ENCODE measurements at places on chromosomes 11 and 22.

DNA sequence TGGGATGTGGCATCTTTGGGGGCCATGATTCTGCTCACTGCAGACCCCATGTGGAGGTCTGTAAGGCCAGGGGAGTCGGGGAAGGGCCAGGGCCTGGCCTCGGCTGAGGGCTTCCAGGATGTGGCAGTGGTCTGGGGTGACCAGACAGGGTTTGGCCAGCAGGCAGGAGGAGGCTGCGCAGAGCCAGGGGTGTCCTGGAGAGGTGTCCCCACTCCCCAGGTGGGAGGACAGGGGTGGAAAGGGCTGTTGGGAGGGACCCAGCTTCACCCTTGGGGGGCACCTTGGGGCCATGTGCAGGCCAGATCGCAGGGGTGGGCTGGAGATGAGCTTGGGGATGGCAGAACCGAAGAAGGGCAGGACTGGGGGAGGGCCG, 3.4 kb downstream of the PANX2 start:
- DNase-seq, result no peak

DNA sequence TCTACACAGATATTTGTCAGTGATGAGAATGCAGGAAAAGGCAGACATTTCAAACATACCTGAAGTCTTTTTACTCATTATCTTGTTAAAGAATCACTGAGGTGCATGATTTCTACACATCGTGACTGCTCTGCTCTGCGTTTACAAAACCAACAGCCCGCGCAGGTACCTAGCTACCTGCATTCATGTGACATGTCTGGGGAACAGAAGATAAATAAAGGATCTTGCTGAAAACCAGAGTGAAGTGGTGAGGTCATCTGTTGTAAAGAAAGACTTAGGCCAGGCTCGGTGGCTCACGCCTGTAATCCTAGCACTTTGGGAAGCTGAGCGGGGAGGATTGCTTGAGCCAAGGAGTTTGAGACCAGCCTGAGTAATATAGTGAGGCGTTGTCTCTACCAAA, 15.7 kb downstream of the ASPHD2 start:
- DNase-seq, result no peak

DNA sequence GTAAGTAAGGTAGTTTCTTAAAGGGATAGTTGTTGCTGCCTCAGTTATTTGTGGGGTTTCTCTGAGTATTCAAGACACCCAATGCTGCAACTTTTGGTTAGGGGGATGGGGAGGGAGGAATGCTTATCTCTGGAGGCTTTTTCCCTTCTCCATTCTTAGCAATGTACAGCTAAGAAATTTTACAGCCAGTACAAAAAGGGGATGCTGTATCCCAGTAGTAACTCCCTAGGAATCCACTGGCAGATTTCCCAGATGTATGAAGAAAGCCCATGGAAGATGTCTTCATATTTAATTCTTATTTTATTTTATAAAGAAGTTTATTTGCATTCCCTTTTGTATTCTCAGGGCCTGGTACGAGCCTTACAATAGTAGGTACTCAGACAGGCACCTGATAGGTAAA, 154.8 kb downstream of the ENTHD1 start:
- DNase-seq, result no peak

- DNase-seq, result no peak
Observed at GRCh38 chr11:11998091-11998781, 10.2 kb downstream of the DKK3 start.

DNA sequence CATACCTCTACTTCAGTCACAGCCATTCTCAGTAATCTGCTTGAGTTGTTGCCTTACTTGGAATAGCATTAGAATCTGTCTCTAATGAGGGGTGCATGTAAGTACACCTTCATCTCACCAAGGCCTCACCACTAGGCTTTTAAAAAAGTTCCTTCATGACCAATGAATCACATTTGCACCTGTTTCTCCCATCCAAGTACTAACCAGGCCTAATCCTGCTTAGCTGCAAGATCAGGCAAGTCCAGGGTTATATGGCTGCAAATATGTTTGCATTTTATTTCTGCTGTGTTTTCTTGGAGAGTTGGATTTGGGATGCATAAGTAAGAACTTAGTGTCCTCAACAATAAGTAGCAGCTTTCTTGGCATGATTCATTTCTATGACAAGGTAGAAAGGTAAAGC, 66.9 kb downstream of the BBOX1 start:
- no peak for DNase-seq

DNA sequence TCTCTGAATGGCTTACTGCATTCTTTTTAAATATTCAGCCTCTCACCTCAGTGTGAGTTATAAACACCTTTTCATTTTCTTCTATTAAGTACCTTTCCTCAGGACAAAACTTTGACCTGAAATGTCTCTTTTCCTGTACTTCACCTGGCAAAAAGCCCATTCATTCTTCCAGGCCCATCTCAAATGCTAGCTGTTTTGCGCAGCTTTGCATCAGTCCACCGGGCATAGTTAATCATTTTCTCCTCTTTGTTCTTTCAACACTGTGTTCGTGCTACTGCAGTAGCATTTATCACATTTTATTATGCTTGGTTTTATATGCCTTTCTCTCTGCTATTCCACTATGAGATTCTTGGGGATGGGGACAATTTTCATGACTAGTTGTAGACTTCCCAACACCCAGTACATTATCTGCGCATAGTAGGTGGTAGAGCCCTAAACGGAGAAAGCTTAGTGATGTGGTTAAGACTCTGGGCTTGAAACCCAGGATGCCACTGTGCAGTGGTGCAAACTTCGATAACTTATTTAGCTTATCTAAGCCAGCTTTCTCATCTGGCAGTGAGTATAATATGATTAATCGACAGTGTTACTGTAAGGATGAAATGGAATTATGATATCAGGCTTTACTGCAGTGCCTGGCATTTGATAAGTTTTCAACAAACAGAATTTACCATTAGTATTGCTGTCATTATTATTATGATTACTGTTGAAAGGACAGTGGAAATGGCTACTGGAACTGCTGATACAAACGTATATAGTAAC, 695.7 kb downstream of the NELL1 start:
- DNase-seq, result no peak

Data from activated naive CD8-positive, alpha-beta T cell treated with anti-CD3 and anti-CD28 coated beads for 36 hours (primary cell).